ENCODE measurements at places on chromosomes 1 and 21. TPM values are rescaled to one million over a fixed set of nuclear protein-coding genes. Genes with fewer than 3 reads are reported as not detected.

Gene TNFSF4
- polyA plus RNA-seq = 0.68 TPM

Gene RIIAD1
- not detected for polyA plus RNA-seq

Gene B3GALT6
- polyA plus RNA-seq = 24.6 TPM

Gene FAM167B
- polyA plus RNA-seq = not detected

Gene TTC39A
- 0.19 TPM for polyA plus RNA-seq

Measured in naive thymus-derived CD8-positive, alpha-beta T cell (primary cell).